ENCODE measurements at places on chromosomes 13 and 19.

DNA sequence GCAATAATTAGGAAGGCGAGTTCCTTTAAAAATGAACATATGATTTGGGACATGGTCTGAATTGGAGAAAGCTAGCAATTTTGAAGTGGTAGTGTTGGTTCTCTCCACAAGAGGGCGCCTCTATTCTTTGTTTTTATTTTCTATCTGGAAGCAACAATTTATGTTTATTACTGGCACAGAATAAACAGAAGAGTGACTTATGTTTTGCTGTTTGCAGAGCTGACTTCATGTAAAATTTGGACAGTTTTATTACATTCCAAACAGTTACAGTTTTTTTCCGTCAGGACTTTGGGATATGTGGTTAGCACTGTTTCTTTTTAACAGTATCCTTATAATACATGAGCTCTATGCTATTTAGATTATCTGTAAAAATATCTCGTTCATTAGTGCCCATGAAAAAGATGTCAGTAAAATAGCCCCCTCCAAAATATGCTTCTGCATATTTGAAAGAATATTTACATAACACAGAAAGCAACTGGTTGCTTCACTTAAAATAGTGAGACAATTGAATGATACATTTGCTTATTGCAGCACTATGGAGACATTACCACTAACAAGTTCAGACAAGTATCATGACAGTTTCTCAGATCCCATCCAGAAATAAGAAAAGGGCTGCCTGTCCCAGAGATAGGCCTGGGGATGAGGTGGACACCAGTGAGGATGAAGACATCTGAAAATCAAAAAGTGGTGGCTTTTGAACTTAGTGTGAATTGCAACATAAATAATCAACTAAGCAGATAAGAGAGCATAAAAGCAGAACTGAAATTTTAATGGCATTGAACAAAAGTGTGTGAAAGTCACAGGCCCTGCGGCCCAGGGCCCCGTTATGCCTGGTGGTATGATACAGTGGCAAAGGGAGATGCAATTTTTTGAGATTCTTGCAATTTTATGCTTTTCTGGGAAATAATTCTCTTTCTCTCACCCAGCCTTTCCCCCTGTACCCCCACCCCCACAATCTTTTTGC is 32.3 kb upstream of the FGF9 start:
- H3K36me3 ChIP-seq: no peaks in the 10 kb centered on the region
- no peak for DNase-seq
- no peak overlapping the region for H3K4me3 ChIP-seq

GRCh38 chr19:48330012-48330681 is 4.8 kb downstream of the EMP3 start:
- no peaks in the 10 kb centered on the region for H3K36me3 ChIP-seq
- peaks cover 3% of the 10 kb centered on the region for H3K4me1 ChIP-seq
- DNase-seq: peak; percentile 88

- DNase-seq: no peak
- peak overlapping the region; percentile 25 for H3K27ac ChIP-seq
- H3K4me1 ChIP-seq: peaks cover 30% of the 10 kb centered on the region
These were observed 12.1 kb downstream of the ZBTB7A start for GRCh38 chr19:4054441-4055208.

DNA sequence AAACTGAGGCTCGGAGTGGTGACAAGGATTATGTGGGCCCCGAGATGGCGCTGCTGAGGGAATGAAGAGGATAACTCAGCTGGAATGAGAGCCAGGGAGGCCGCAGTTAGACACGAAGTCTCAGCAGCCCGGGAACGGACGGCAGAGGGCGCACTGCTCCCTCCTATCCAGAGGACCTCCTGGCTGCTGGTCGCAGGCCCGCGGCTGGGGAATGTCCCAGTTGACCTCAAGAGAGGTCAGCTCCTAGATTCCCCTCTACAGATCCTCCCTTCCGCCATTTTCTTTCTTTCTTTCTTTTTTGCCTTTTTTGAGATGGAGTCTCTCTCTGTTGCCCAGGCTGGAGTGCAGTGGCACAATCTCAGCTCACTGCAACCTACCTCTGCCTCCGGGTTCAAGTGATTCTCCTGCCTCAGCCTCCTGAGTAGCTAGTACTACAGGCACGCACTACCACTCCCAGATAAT is 24.1 kb upstream of the ASPDH start:
- H3K27me3 ChIP-seq: no peaks in the 10 kb centered on the region
- no peak overlapping the region for H3K27ac ChIP-seq
- H3K36me3 ChIP-seq: no peaks in the 10 kb centered on the region

DNA sequence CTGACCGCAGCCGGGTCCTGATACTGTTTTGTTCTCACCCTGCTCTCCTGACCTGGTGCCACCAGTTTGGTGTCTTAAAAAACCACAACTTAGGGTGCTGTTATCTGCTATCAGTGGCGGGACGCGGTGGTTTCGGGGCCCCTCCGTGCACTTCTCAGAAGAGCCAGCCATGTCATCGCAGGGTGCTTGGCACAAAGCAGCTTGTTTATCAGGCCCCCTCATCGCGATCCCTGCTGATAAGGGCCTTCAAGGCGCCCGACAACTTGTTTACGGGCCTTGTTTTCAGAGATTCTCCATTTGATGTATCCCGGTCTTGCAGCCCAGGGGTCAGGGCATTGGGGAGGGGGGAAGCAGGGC is 58.1 kb upstream of the KLF2 start:
- no peak overlapping the region for H3K4me3 ChIP-seq
- no peaks in the 10 kb centered on the region for H3K36me3 ChIP-seq
- DNase-seq: no peak
- no peak overlapping the region for H3K27ac ChIP-seq
- H3K27me3 ChIP-seq: no peaks in the 10 kb centered on the region

GRCh38 chr13:48110931-48111721 is 16.2 kb upstream of the MED4 start:
- DNase-seq: no peak
- peaks cover 15% of the 10 kb centered on the region for H3K4me1 ChIP-seq
- H3K27me3 ChIP-seq: no peaks in the 10 kb centered on the region
- H3K4me3 ChIP-seq: no peak overlapping the region
- H3K36me3 ChIP-seq: no peaks in the 10 kb centered on the region

- H3K4me1 ChIP-seq: no peaks in the 10 kb centered on the region
- no peaks in the 10 kb centered on the region for H3K36me3 ChIP-seq
- H3K4me3 ChIP-seq: no peak overlapping the region
- H3K27ac ChIP-seq: no peak overlapping the region
- H3K27me3 ChIP-seq: peaks cover 10% of the 10 kb centered on the region
- no peak for DNase-seq
These were observed 62.6 kb upstream of the USP29 start for GRCh38 chr19:57057036-57057686.

Measured in breast epithelium (tissue), 4 donors.